ENCODE measurements at places on chromosomes 12 and 14.

- DNase-seq: no peak
These were observed 398.0 kb upstream of the FAR2 start for GRCh38 chr12:28750946-28751685.

GRCh38 chr12:2680676-2681039, 114.1 kb upstream of the FKBP4 start:
- DNase-seq: no peak

DNA sequence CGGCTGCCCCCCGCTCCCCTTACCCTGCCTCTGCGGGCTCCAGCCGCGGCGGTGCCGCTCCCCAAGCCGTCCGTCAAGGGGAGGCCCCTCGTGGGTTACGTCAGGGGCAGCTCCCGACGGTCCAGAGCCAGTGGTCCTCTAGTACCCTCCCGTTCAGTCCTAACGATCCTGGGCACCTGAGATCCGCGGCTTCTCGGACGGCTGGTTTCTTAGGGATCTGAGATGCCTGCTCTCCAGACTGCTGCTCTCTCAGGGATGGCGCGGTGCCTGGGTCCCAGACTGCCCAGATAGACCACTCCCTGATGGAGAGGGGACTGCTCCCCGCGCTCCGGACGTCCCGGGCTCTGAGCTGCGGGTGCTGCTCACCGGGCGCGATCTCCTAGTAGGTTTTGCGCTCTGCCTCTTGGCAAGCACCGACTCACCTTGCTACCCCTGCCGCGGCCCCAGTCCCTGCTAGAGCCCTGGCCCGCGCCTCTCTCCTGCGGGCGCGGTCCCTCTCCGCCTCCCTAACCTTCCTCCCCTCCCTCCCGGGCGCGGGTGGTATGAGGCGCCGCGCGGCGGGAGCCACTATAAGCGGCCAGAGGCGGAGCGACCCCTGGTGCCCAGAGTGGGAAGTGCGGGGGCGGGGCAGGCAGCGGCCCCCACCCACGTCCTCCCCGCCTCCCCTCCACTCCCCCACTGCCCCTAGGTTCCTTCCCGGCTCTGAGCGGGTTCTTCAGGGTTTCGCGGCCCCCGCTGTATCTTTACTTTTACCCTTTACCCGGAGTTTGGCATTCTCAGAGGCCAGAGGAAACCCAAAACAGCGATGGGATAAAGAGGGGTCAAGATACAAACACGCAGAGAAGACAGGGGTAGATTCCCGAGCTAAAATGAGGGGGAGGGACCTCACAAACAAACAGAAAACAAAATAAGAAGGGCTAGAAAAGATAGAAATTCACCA, at the start of gene C1QL4:
C1QL4 (minus strand) TSS at position 544 of the 940 bp plus-strand sequence. CDS start 711 bp downstream, outside the sequence.
- DNase-seq: peak; percentile 87

DNA sequence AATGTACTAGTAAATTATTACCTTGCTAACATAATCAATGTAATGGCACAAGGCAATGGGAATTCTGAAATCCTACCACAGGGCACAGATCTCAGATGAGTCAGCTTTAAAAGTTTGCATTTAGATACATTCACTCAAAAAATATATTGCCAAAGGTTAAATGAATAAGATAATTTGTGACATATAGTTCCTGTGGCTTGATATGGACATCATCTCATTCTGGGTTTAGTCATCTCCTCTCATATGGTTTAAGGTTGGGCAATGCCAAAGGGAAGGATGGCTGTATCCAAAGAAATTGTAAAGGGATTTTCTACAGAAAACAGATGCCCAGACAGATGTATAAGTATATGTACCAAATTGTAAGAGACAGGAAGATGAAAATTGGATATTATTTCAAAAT, 1065.0 kb downstream of the LRFN5 start:
- no peak for DNase-seq

DNA sequence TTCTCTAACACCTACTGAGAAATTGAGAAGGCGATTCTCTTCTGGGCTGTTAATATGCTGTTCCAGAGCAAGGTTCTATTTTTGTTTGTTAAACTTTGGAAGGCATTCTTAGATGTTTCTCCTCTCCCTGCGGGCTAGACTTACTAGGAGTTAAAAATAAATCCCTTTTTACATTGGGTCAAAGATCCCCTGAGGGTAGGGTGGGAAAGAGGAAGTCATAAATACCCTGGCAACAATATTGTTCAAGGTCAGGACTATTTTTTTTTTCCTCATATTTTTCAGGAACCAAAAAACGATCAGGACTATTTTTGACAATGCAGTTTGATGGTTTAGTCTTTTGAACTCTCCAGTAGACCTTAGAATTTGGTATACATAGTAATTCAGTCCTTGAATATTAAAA, 12.0 kb upstream of the SLC2A14 start:
- no peak for DNase-seq

GRCh38 chr12:104411826-104412641, 44.7 kb upstream of the CHST11 start:
- DNase-seq: no peak

DNA sequence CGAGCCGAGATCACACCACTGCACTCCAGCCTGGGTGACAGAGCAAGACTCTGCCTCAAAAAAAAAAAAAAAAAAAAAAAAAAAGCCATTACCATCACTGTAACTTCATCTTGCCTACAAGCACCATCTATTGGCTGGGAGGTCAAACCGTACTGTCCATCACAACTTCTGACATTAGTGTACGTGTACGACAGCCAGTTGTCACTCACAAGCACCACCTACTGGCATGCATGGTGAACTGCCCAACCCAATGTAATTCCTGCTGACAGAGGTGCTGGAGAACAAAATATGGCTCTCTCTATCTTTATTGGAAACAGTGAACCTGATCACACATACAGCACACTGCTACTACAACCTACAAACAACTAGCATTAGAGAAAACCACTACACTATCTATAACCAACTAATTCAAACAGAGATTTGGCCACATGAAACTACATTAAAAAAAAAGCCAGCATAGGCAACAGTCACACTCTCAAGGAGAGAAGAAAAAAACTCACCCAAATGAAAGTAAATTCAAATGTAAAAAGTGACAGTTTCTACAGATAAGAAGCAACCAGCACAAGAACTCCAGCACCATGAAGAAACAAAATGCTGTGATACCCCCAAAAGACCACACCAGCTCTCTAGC, 82.3 kb downstream of the PUS7L start:
- no peak for DNase-seq

- DNase-seq: no peak
These were observed 35.2 kb downstream of the ZFP36L1 start for GRCh38 chr14:68757618-68758081.

DNA sequence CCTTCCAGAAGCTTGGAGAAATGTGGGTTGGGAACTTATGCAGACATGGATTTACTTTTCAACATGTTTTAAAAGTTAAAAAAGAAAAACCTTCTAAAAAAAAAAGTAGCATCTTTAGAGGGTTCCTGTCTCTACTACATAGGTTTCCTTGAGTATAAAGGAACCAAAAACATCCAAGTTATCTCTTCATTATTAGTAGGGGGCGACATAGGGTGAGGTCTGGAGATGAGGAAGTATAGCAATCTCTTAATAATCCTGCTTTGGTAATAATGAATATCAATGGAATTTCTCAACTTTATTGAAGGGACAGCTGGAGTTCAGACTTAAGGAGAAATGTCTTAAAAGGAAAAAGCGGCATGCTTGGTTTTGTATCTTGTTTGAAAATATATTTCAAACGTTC, 6.5 kb upstream of the PLXNC1 start:
- DNase-seq: no peak

DNA sequence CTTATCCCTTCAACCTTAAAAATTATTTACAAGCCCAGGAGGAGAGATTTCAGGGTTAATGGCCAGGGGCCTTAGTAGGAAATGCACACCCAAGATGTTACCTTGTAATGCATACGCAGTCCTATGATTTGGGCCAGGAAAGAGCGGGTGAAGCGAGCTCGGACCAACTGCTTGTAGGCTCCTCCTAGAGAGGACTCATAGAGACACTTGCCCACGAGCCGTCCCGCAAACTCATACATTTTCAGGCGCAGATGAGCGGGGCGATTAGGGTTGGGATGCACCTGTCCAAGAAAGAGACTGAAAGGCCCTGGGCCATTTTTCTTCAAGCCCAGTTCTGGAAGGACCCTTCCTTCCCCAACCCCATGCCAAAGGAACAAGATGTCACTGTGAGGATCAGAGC, 43.0 kb downstream of the AREL1 start:
- no peak for DNase-seq

- DNase-seq: no peak
These were observed 32.6 kb upstream of the ARHGAP5 start for GRCh38 chr14:32044454-32044853.

DNA sequence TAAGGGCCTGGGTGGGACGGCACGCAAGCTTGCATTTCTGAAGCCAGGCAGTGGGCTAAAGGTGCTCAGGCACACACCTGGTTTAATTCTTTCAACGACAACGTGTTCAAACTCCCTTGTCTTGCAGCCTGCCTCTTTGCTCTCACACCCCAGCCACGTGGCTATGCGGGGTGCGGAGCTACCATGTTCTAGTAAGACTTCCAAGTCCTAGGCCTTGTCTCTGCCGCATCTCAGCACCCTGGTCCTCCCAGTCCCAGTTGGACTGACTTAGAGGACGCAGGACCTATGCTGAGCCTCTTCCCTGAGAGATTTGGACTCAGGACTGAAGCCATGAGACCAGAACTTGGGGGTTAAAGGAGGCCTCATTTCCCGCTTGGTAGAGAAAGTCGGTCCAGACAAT, 62.2 kb downstream of the CLMN start:
- no peak for DNase-seq

DNA sequence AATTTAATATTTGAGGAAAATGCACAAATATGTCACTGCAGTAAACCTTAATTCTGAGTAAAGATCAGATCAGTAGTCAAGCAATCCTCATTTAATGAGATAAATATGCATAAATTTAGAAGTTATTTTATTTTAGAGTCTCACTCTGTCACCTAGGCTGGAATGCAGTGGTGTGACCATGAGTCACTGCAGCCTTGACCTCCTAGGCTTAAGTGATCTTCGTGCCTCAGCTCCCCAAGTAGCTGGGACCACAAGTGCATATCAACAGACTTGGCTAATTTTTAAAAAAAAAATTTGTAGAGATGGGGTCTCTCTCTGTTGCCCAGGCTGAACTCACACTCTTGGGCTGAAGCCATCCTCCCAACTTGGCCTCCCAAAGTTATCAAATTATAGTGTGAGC, 41.3 kb downstream of the LMO3 start:
- DNase-seq: no peak

- no peak for DNase-seq
These were observed 50.1 kb downstream of the PHLDA1 start for GRCh38 chr12:75981247-75982168.
